ENCODE measurements at places on chromosomes 2 and 18. TPM values are rescaled to one million over a fixed set of nuclear protein-coding genes. Genes with fewer than 3 reads are reported as not detected.

GRCh38 chr2:218066926-218067515 lies 2.0 kb upstream of the RUFY4 start:
- no peak for DNase-seq

DNA sequence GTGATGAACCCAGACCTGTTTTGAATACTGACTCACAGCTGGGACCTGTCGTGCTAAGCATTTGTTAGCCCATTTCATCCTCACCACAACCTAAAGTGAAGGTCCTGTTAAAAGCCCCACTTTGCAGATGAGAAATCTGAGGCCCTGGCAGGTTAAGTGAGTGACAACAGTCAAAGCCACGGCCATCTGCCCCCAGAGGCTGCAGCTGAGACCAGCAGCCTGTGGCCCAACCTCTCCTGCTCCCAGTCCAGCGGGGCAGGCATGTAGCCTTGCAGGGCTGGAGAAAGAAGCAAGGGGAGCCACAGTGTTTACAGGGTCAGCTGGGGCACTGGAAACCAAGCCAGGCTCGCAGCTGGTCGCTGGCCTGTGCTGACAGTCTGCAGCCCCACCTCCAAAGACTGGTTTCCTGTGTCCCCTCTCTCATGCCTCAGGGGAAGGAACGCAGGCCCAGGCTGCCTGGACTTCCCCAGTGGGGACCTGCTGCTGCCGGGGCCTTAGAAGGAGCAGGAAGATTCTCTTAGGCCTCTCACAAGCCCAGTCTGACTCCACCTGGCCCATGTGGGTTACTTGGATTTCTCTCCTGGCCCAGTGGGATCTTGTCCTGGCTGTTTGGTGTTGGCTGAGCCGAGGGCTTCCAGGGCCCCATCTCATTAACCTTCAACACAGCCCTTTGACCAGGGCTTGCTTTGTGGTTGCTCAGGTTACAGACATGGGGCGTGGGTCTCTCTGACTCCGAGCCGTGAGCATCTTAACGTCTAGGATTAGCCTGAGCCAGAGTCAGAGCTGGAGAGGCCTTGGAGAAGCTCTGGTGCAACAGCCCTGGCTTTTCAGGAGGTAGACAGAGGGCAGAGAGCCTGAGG lies 1.7 kb downstream of the INPP5D start:
- DNase-seq = no peak

DNA sequence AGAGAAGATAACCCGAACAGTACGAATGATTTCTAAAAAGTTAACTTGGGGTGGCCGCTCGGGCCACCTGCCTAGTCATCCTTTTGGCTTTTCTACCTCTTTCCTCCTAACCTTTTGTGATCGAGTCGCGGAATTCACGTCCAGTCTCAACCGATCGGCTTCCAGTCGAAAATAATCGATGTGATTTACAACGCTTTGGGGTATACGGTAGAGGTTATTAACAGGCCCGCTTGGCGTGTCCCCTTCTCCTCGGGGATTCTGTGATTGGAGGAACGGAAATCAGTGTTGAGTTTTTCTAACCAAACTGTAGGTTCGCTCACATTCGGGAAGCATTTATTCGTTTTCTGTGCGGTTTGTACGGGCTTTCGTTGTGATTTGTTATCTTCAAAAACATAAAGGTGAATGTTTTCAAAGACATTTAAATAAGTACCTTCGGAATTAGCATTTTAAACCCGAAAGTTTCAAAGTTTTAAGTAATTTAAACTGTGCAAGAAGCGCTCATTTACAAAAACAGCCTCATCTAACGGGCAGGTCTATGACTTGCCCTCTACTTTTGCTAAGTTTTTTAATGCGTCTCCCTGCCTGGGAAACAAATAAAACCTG lies 588 bp upstream of the FOXI3 start:
- DNase-seq = no peak

DNA sequence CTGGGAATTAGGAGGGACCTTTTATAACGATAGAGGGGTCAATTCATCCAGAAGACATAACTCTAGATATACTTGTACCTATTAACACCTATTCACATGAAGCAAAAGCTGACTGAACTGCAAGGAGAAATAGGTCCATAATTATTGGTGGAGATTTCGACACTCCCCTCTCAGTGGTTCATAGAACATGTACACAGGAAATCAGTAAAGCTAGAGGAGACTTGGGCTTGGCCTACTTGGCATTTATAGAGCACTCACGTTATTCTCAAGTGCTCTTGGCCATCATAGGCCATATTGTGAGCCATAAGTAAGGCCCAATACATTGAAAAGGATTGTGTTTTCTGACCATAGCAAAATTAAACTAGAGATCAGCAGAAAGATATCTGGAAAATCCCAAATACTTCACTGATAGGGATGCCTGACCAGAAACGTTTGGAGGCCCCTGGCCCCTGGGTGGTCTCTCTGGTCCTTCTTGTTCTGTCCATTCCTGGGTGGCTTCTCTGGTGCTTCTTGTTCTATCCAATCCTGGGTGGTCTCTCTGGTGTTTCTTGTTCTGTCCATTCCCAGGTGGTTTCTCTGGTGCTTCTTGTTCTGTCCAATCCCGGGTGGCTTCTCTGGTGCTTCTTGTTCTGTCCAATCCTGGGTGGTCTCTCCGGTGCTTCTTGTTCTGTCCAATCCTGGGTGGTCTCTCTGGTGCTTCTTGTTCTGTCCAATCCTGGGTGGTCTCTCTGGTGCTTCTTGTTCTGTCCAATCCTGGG lies 49.0 kb downstream of the SNED1 start:
- no peak for DNase-seq

- no peak for DNase-seq
Measured at GRCh38 chr2:119721043-119721442, 38.7 kb upstream of the PTPN4 start.

DNA sequence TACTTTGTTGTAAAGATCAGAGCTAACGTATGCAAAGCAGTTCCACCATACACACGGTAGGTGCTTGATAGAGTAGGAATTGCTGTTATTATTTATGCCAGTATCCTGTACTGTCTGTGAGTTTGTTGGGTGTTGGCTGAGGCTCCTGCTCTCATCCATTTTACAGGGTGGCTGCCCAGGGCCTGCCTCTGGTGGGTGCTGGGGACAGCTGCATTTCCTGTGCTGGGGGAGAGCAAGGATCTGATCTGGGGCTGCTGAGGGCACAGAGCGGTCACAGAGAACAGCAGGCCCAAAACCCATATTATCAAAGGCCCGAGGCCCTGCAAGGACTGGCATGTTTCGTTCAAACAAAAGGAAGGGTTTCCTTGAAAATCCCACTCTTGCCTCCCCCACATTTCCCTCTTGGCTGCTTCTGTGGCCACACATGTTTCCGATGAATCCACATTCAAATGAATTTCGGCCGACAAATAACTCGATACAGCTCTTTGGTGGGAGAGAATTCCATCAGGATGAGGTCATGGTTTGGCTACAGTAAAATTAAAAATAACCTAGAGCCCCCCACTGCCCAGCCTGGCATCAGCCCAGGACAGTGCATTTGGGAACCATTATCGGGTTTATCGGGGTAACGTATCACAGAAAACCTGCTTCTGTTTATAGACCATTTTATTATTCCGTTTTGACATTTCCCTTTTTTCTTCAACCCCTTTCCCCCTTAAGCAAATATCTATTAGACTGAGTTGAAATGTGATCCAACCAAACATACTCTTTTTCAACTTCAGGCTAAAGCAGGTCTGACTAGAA lies 143.4 kb downstream of the CYRIA start:
- no peak for DNase-seq

DNA sequence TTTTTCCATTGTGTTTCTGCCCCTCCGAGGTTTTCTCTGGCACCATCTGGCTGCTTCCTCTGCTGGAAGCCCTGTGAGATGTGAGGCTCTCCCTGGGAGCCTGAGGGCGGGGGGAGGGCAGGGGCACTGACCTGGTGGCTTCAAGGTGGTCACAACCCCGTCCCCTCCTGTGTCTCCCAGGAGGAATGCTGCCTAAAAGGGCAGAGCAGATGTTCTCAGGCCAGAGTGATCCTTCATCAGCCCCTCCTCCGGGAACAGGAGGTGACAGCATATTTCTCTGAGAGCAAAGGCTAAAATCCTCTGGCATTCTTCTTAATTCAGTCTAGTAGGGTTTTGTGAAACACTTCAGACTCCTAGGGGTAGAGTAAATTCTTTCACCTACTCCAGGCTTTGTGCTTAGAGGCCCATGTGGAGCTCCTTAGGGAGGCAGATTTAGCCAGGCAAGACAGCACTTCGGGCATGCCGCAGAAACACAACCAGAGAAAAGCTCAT lies 18.3 kb upstream of the GREB1 start:
- DNase-seq = no peak

DNA sequence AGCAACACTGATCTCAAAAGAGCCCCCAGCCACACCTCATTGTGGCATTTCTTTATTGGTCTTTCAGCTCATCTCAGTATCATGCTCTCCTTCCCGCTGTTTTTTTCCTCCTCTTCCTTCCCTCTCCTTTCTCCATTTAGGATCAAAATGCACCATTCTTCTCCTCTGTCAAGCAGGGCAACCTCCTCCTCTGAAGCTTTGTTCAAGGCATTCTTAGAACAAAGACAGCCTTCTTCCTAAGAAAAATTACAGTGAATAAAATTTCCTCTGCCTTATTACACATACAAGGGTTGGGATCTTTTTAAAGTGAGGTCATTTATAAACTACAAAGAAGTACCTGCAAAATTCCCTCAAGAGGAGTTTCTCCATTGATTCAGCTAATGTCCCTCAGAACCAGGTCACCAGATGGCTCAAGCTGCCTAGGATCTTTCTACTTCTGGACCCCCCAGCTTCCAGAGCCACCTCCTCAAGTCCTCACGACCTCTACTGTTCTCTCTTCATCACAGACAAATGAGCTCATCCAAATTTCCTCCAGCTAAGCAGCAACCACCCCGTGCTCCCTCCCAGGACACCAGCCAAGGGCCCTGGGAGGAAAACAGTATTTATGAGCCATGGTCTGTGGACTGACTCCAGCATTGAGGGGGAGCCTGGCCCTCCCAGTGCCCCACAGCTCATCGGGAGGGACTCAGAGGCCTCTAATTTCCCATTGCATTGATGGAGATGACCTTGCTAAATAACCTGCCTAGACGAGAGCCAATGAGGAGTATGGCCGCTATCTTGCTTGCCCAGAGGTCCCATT lies 18.0 kb downstream of the SFXN5 start:
- DNase-seq = no peak

- DNase-seq = no peak
Measured at GRCh38 chr18:55351241-55351691, 236.7 kb downstream of the TCF4 start.

DNA sequence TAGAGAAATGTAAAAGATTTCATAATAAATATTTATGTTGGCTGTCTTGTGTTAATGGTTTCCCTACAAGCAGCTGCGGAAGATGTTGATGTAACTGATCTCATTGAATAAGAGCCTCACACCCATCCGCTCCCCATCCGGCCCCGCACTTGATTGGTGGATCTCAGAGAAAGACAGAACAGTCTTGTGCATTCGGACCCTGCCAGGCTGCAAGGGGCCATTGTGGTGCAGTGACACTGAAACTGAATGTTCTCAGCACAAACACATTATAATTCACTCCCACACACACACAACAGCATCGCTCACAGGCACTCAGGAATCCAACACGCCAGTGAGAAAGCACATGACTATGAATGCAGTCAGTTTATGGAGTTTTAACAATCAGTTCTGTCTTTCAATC lies 47.8 kb downstream of the PRELID3A start:
- no peak for DNase-seq

DNA sequence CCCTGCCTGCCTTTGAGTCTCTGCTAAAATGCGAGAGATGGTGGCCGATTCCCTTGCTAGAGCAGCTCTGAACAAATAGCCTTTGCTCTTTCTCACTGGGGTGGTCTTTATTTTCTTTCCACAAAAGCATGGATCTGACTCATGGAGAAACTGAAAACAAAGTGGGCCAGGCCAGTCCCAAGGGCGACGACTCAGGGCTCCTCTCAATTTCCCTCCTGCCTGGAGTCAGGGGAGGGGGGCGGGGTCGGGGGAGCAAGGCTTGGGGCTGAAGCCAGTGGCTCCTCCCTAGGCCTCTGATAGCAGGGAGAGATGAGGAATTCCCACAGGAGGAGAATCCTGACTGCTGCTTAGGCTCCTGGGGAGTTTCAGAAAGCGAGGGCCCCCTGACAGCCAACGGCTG lies 17.1 kb upstream of the IL1R2 start:
- no peak for DNase-seq

- no peak for DNase-seq
Measured at GRCh38 chr2:238988105-238988504, 140.2 kb downstream of the TWIST2 start.

DNA sequence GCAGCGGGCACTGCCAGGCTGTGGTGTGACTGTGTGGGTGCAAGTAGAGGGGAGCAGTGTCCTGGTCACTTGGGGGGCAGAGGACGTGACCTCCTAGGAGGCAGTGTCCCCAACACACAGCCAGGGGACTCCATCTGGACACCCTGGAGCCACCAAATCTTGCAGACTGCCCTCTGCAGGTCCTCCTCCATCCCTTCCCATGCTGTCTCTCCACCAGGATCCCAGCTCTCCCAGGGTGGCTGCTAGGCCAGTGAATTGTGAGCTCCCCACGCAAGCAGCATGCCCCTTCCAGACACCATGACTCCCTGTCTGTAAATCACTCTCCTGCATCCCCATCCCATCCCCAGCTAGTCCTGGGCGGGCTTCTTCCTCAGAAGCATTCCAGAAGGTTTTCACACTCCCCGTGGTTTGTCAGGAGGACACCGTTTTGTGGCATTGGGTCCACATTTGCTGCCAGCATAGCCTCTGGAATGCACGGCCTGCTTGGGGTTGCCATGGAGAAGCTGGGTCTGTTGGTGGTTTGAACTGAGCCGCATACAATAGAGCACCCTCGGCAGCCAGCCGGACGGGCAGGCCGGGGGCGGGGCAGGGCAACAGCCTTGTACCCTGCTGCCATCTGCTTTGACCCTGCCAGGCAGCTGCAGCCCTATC lies 210.7 kb downstream of the KLHL29 start:
- DNase-seq = no peak

- no peak for DNase-seq
Measured at GRCh38 chr18:63283305-63284094, 36.1 kb downstream of the BCL2 start.

DNA sequence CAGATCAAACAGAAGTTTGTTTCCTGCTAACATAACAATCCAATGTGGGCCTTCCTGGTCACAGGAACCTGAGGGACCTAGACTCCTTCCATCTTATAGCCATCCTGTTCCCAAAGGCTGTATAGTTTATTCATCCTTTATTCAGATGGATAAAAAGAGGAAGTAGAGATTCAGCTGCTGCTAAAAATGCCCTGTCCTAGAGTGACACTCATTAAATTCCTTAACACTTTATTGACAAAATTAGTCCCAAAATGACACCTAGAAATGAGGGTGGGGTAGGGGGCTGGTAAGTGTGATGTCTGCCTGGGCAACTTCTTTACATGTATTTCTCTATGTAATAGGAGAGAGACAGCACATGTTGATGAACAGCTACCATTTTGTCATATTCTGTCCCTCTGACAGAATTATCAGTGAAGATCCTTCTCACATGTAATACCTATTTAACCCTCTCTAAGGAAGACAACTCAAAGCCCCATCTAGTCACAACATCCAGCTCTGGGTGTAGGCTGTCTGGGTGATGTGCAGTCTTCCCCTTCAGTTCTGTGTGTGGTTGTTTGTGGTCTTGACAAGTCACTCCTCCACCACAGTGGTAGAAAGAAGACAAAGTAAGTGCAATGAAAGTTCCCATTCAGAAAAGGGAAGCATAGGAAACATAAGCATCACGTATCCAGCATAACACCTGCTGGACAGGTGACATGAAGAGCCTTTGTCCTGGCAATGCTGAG lies 253.9 kb upstream of the CNTNAP5 start:
- DNase-seq = no peak

The SLC4A5 gene
- 1.9 TPM for total RNA-seq

The PDE11A gene
- not detected for total RNA-seq

The AQP12B gene
- not detected for total RNA-seq

The CSRNP3 gene
- not detected for total RNA-seq

The PSTPIP2 gene
- total RNA-seq = 25.3 TPM

The PROM2 gene
- total RNA-seq = 0.46 TPM

The HK2 gene
- 54.5 TPM for total RNA-seq

The LHCGR gene
- total RNA-seq = not detected
